ENCODE measurements at places on chromosomes 6 and 20.

DNA sequence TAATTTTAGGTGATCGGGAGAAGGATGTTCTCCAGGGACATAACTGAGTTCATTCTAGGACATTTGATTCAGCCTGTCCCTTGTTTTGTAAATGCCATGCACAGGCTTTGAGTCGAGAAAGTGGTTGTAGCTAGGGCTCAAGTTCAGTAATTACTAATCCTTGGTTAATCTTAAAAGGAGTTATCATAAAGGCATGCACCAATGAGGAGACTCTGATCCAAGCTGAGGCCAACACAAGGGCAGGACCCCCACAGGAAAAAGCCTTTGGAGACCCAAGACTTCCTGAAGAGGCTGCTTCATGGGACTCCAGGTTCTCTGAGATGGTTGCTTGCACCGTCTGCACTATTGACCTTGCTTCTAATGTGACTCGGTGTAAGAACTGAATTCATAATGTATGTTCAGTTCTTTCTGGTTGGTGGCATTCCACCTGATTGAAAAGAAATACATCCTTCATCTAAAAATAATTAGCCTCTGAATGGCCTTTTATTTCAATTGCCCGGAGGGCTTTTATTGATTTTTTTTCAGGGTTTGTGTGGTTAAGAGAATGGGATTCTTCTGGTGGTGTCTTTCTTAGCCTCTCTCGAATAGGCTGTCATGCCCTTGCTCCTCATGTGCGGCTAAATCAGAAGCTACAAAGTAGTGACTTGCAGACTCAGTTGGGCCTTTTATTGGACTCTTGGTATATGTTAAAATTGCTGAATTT, 201.7 kb upstream of the PLCB4 start:
- DNase-seq = no peak

GRCh38 chr20:25247000-25247517, 826 bp upstream of the PYGB start:
- DNase-seq = peak; percentile 50

DNA sequence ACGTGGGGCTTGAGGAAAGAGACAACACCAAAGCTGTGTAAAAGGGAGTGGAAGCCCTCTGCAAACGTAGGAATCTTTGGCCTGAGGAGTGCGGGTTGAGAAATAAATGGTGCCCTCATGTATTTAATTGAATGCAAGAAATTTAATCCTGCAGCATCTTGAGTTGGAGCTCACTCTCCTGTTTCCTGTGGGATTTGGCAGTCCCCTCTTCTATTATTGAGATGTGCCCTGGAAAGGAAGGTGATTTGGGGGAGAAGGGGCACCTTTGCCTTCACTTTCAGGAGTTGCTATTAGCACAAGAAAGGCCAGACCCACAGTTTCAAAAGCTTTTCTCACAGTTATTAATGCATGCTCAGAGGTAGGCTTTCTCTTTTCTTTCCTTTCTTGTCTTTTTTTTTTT, 201.4 kb upstream of the HDDC2 start:
- no peak for DNase-seq

- DNase-seq = no peak
Measured at GRCh38 chr6:63023726-63024125, 187.5 kb upstream of the FKBP1C start.

DNA sequence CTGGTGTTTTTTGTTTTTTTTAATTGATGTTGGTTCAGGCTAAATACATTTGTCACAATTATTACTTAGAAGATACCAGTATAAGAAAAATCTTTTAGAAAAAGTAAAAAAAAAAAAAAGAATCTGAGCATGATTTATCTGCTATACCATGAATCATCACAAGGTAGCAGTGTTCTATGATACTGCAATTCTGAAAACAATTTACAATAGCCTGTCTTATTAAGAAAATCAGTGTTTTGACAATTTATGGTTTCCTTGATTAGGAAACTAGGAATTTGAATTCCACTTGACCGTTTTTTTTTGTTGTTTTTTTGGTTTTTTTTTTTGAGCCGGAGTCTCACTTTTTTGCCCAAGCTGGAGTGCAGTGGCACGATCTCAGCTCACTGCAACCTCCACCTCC, 9.3 kb upstream of the MAK start:
- DNase-seq = peak; percentile 39

DNA sequence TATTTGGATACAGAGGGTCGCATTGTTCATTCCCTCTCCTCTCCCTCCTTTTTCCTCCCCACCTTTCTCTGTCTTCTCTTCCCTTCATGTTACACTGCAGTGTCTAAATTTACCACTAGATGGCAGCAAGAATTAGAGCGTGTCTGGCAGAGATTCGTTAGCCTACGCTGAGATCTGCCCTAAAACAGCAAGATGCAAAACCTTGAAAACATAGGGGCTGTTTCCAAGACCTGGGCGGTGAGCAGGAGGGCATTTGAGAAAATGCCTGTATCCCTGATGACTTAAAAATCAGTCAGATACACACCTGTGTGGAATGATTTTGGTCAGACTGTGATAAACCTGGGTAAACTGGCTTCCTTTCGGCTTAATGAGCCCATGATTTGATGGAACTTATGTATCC, 101.5 kb upstream of the ISM1 start:
- DNase-seq = peak; percentile 73

DNA sequence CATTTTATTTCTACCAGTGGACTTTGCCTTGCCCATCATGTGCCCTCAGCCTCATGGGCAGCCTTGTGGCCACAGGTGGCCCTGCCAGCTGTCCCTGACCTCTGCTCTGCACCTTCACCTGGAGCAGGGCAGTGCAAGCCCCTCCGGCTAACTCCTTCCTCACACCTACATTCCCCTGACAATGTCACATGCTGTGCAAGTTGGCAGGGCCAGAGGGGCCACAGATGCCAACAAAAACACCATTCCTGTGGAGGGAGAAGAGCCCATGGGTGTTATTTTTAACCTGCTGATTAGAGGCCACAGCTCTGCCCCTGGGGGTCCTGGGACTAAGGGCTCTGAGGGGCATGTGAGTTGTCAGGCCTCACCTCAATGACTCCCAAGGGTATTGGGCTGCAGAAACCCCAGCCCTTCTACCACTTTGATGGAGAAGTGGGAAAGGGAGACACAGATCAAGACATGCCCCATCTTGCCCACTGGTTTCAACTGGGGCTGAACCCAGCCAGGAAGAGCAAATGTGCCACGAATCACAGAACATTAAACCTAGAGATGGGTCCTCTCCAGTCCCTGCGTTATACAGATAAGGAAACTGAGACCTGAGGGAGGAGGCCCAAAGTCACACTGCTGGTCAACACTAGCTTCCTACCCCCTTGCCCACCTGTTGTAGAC, 65.0 kb downstream of the MRPL14 start:
- no peak for DNase-seq

DNA sequence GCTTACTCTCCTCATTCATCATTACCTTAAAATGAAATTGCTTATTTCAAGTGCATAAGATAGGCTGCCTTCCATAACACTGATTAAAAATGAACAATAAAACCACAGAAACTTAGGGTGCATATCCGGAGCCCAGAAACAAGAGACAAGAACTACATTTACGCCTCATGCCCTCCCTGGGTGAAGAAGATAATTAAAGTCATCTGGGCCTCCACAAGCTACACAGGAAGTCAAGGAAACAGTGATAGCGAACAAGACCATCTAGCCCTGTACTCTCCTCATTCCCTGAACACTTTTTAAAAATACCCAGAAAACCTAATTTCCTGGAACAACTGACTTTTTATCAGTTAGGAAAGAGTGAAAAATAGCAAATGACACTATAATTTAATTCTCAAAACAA, 6.3 kb downstream of the SOD2 start:
- DNase-seq = no peak

- no peak for DNase-seq
Measured at GRCh38 chr20:50107796-50108331, 5.1 kb downstream of the UBE2V1 start.

GRCh38 chr6:140541288-140541687, 1166.8 kb upstream of the CITED2 start:
- no peak for DNase-seq

DNA sequence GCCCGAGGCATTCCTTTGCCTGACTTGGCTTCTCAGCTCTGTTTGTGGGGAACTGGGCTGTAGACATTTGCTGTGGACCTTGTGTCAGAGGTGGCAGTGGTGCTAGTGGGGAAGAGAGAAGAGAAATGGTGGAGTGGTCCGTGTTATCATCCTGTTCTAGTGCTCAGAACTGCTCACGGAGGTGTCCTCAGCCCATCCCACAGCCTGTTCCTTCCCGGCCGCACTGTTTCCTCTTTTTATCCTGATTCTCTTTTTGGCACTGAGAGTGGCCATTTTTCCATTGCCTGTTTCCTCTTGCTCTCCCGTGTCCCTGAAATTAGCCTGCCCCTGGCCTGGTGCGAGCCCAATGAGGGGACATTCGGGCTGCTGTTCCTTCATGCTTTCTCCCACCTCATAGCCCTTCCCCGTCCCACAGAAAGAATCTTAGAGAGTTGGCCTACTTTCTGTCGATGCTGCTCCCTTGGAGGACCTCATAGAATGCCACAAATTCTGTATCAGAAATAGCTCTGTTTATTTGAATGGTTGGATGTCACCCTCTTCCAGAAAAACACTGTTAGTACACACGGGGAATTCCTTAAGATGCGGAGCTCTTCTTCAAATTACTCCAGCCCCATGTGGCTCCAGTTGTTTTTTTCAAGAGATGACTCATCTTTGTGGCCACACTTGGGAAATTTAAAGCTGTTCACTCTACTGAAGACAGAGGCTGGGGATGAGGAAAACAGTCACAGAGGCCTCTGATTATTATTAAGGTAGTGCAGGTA, 26.1 kb downstream of the FARS2 start:
- no peak for DNase-seq

GRCh38 chr6:76465410-76465809, 392.9 kb upstream of the IMPG1 start:
- DNase-seq = peak; percentile 17

DNA sequence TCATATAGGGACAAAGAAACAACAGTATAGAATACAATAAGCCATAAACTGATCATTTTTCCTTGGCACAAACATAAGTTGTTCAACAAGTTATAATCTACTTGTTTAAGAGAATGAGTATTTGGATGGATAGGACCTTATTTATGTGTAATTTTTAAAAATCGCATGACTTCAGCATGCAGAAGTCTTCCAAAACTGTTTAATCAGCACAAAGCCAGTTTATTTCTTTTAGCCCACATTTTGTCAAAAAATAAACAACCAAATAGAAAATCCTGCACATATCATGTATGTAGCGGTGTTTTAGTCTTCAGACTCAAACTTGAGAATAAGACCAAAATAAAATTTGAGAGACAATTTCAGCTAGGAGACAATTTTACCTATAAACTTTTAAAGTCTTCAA, 304.7 kb downstream of the TRDN start:
- DNase-seq = no peak

DNA sequence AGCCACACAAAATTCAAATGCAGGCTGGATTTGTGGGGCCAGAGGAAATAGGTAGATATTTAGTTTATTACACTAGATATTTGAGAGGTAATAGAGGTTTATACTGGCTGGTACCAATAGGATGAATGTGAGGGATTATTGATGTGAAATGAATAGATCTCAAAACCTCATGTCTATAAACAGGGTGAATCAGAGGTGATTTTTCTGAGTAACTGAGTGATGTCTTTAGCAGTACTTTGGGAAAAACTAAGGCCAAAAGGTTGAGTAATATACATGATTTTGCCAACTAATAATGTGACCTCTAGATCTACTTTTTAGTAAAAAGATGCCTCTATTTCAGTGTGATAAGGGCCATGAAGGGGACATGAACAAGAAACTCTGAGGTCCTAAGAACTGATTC, 86.8 kb downstream of the HAO1 start:
- no peak for DNase-seq

GRCh38 chr6:168073937-168074730, 4.9 kb downstream of the FRMD1 start:
- no peak for DNase-seq

DNA sequence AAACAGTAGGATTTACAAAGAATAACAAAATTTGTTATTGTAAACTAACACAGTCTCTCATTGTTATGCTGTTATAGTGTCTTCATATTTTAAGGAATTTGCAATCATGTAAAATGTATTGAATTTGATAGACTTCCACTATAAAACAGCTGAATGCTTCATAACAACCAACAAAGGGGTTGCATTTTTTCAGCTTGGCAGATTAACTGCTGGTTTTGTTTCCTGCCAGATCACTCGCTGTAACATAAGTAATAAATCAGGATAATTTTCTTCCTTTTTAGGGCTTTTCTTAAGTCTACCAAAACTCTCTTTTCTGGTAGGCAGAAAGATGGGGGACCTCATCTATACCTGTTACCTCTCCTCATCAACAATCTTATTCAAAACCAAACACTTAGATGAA, 169.8 kb downstream of the SAMD5 start:
- DNase-seq = no peak

DNA sequence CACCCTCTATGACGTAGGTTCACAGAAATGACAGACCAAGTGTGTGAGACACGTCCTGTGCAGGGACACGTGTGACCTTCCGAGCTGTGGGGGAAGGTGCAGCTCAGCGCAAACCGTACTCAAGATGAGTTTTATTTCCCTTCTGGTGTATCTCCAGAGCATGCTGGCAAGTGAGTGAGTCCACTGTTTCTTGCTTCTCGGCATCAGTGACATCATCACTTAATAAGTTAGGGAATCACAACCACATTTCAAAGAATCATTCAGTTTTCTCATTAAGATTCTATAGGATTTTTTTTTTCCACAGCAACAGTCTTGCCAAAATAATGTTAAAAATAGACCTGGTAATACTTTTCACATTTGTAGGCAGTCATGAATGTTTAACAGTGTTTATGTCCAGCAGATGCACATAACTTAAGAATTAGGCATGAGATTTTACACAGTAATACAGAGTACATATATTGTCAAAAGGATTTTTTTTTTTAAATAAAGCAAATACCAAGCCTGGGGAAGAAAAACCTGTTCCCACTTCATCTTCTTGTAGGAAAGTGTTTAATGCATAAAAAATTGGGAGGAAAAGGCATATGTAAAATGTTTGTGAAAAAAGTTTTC, 417.8 kb downstream of the CDC5L start:
- no peak for DNase-seq

Data from Kasumi-1 (cell line).